ENCODE measurements at places on chromosomes 2 and 18.

DNA sequence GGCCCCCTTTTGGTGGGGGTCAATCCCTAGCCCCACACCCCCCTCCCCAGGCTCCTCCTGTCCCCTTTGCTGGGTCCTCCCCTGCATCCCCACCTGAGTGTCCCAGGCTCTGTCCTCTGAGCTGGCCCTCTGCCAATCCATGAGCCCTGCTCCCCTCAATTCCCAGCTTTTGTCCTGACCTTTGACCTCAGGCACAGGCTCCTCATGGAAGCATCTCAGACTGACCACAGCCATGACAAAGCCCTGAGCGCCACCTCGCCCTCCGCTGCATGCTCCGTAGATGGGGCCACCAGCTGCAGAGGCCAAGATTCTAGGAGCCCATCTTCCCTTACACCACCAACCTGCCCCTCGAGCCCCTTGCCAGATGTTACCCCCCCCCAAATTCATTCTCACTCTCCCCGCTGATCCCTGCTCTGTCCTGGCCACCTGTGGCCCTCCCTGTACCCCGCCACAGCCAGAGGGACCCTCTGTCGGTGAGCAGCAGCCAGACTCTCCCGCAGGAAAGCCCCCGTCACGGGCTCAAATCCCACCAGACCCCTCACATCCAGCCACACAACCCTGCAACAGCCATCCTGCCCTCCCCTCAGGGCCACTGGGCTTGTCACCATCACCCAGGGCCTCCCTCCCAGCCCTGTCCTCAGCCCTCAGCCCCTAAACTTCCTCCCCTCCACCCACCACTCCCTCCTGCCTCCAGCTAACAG, 206.0 kb downstream of the MGAT5 start:
- no peak for DNase-seq

DNA sequence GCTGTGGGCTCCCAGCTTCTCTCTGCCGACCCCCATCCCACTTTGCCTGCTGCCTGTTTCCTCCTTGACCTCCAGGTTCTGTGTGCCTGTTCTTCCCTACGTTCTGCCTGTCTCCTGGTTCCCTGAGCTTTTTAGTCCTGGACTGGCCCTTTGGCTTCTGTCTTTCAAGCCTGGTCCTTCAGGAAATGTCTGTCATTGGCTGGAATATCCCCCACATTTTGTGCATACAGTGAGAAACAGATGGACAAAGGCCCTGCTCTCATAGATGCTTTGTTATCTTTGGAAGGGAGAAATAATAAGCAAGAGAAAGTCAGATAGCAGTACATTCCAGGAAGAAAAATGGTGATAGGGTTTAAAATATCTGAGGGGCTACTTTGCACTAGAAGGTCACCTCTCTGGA, 5.7 kb downstream of the MGAT5 start:
- DNase-seq: no peak

- DNase-seq: no peak
Measured at GRCh38 chr18:13756261-13756660, 29.8 kb downstream of the RNMT start.

GRCh38 chr2:179677077-179677688, 184.2 kb downstream of the ZNF385B start:
- DNase-seq: peak; percentile 32

DNA sequence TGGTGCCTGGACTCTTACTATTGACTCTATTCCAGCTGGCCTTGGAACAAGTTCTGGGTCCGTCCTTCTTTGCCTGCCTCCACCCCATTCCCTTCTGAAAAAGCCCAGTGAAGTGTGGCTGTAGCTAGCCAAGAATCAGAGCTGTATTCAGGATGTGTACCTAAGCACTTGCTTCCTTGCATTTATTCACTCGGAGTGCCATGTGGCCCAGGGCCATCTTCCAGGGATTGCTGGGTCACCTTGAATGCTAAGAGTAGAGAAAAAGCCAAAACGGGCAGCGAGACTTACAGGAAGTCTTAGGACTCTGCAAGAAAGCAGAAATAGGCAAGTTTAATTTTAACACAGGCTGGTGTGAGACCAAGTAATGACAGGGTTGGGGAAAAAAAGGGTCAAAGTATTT, 4.1 kb downstream of the ITGA6 start:
- no peak for DNase-seq

- no peak for DNase-seq
Measured at GRCh38 chr2:55033076-55033742, 17.0 kb downstream of the RTN4 start.

DNA sequence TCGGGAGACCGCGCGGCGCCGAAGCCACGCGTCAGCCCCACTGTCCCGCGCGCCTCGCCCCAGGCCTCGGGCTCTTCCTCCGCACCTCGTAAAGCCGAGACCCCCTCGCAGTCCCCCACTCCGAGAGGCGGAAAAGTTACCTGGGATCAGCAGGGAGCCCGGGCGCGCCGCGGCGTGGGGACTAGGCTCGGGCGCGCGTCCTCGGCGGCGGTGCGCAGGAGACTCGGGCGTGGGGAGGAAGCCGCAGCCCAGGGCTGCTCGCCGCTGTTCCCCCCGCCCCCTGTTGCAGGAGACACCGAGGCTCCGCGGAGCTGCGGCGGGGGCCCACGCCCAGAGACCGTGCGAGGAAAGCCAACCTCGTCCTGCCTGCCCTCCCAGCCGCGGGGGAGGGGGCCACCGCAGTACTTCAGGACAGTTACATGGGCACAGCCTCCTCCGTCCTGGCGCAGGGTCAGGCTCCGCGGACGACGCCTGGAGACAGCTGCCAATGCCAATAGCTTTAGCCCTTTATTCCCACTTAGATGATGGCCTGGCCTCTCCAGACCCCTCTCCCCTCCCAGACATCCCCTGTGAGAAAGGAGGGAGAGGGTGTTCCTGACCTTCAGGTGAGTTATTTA, at the start of gene EPB41L3:
TSS of gene EPB41L3 (minus strand) at position 225 of the 617 bp plus-strand sequence. CDS start 54,814 bp downstream, outside the sequence.
- DNase-seq: no peak
